Endothelial cell (in vitro differentiated cells): ENCODE measurements at places on chromosomes 6 and 20. TPM values are rescaled to one million over a fixed set of nuclear protein-coding genes. Genes with fewer than 3 reads are reported as not detected.

- peak; percentile 30 for DNase-seq
Observed at GRCh38 chr6:45504947-45505346, 127.2 kb upstream of the SUPT3H start.

DNA sequence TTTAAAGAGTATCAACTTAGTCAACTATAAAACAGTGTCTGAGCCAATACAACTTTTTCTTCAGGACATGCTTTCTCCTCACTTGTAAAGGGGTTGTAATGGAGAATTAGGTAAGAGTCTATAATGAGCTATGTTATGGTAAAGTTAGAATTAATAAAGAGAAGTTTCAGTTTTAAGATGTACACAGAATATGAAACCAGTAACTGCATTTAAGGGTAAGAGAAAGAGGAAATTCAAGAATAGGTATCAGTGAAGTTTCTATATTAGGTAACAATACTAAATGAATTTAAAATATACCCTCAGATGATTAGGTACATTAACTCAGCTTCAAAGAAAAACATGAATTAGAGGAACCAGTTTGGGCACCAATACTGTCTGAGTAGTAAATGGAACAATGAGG lies 1444.3 kb upstream of the ADGRB3 start:
- DNase-seq = no peak

GRCh38 chr6:53179961-53180651 lies 31.5 kb upstream of the GCM1 start:
- DNase-seq = no peak

DNA sequence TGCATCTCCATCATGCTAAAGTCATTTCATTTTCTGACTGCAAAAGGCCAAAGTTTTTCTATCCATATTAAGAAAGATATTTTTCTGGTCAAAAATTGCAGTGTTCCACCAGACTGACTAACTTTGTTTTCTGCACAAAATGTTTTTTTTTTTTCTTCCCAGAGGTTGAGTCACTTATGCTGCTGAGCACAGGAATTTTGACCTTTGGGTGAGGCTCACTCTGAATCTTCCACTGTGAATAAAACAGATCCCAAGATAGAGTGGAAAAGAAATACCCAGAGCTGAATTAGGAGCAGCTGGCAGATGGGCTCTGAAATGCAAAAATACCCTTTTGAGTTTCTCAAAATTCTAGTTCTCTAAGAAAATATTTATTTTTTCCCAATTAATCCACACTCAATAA lies 996.8 kb downstream of the KIF16B start:
- DNase-seq = no peak

DNA sequence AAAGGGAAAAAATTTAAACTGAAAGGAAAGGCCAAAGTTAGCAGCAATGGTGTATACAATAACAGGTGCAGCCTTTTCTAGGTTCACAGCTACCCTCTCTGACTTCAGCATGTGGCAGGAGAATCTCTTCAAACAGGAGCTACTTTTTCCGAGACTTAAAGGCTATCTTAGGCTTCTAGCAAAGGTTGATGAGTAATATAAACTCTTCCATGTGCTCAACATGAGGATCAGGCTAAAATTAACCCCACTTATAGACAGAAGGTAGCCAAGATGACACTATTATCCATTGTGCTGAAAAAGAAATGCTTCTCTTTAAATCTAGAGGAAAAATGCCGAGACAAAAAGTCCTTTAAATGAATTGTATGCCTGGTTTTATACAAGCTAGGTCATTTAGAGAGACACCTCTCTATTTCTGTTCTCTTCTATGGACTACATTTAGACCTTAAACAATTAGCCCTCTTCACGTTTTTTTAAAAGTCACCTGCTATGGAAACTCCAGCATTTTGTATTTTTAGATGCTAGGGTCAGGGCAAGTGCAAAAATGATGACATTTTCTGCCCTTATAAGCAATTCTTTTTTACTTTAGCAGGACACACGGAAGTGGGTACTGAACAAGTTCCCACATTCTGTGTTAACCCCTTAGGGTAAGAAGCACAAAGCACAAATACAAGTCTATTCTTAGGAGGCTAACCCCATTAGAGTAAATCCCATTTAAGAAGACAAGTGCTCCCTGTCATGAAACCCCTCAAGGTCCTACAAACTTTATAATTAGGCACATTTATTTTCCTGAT lies 216.8 kb upstream of the CITED2 start:
- DNase-seq = no peak

DNA sequence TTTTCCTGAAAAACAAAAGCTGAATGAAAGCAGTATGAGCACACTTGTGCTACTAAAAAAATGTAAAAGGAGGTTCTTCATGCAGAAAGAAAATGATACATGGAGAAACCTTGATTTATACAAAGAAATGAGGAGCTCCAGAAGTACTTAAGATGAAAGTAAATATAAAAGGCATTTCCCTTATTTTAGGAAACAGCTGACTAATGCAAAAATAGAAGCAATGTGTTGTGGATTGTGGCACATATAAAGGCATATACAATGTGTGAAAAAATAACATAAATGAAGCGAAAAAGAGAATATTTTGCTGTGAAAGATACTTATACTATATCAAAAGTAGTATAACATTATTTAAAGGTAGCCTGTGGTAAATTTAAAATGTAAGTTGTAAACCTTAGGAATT lies 41.2 kb upstream of the PHIP start:
- DNase-seq = no peak

DNA sequence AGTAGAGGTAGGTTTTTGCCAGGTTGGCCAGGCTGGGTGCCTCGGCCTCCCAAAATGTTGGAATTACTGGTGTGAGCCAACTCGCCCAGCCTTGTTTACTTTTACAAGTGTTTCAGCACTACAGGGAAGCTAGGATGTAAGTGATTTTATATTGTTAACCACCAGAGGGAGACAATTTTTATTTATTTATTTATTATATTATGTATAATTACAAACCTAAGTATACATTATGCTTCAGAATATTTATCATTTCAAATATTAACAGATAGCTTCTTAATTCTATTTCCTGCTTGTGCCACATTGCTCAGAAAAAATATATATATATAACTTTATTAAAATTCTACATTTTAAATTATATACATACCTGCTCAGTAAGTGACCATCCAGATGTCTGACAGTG lies 9.8 kb downstream of the MMUT start:
- DNase-seq = no peak

- no peak for DNase-seq
Observed at GRCh38 chr6:130500693-130501092, 134.9 kb downstream of the TMEM200A start.

DNA sequence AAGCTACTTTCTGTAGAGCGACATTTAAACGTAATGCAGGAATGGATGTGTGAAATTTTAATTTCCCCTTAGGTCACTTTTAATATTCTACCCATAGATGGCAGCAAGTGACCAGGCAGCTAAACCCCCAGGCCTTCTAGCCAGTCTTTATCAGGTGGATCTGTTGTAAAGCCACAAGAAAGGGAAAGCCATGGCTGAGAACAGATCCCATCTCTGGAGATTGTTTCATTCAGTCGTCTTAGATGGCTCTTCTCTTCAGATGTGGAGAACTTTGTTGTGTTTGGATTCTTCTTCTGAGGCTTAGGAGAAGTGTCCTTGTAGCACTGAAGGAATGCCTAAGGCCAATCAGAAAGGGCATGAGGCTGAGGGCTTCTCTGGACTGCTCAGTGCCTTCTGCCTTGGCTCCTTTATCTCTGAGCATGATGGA lies 15.8 kb upstream of the RNF182 start:
- DNase-seq = peak; percentile 41

TMEM151B gene
- 0.28 TPM for total RNA-seq

XKR7 gene
- 0.23 TPM for total RNA-seq

CST5 gene
- not detected for total RNA-seq

C6orf58 gene
- 0.82 TPM for total RNA-seq

KIFC1 gene
- 19.0 TPM for total RNA-seq
